Retina (tissue), 1 donor: ENCODE measurements at places on chromosomes 16 and 17.
A peak's percentile ranks its signal among the peaks of the same experiment; 100 is the strongest.

GRCh38 chr16:75462806-75463205 lies 1.7 kb downstream of the TMEM170A start:
- no peak for DNase-seq

- no peak for DNase-seq
Measured at GRCh38 chr17:27930000-27930399, 36.8 kb upstream of the LYRM9 start.

GRCh38 chr17:80869481-80870145 lies 122.0 kb upstream of the CHMP6 start:
- no peak for DNase-seq

- peak; percentile 69 for DNase-seq
Measured at GRCh38 chr16:69930117-69930776, 20.9 kb upstream of the CLEC18A start.

GRCh38 chr17:35545150-35545549 lies 7.7 kb upstream of the SLFN12L start:
- no peak for DNase-seq

DNA sequence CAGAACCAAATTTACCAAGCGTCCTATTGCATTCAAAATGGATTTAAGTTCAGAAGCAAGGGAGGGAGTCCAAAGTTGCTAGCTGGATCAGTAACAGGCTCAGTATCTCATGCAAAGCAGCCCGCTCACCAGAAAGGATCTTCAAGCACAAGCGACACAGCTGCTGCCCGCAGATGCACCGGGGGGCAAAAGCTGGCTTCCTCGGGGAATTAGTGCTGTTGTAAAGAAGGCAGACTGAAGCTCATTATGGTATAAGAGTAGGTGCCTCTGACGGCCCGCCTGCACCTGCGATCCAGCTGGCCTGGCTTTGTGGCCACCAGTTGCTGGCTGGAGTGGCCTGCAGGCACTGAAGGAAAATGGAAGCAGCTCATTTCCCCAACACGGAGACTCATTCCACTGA lies 128.4 kb upstream of the RCVRN start:
- peak; percentile 59 for DNase-seq

DNA sequence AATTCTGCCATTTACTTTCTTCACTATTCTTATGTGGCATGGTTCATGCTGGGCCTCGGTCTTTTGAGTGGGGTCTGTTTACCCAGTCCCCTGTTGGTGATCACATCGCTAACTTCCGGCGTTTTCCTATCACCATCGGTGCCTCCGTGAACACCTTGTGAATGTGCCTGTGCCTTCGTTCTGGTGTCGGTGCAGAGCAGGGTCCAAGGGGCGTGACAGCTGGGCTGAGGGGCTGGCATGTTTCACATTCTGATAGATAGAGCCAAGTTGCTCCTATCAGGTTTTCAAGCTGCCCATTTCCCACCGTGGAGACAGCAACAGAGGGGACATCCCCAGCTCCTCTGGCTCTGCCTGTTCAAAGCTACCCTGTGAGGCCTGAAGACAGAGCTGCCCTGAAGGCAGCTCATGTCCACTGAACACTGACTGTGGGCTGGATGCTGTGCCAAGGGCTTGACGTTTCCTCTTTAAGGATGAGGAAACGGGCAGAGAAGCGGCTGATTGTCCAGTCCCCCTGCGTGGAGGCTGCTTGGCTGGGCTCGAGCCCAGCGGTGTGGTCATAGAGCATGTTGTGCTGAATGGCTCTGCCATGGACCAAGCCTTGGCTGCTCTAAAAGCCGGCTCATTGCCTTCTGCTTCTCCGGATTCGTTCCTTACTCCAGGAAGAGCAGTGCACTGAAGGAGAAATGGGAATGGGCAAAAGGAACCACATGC lies 17.0 kb downstream of the DHODH start:
- no peak for DNase-seq

DNA sequence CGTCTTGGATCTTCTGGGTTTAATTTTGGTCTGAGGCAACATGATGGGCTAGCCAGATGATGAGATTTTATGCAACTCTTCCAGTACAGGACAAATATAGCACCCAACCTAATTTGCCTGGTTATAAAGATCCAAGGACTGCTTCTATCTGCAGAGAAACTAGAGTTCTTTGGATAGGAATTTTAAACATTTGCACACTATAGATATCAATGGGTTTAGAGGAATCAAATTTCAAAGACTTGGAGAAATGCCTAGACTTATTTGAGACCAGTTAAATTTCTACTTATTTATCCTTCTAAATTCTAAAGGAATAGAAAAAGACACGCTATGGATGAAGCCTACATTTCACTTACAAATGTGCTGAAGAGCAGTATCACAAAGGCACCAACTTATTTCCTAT lies 12.6 kb downstream of the PMFBP1 start:
- no peak for DNase-seq

- no peak for DNase-seq
Measured at GRCh38 chr16:28529124-28529523, 9.7 kb downstream of the NUPR1 start.

DNA sequence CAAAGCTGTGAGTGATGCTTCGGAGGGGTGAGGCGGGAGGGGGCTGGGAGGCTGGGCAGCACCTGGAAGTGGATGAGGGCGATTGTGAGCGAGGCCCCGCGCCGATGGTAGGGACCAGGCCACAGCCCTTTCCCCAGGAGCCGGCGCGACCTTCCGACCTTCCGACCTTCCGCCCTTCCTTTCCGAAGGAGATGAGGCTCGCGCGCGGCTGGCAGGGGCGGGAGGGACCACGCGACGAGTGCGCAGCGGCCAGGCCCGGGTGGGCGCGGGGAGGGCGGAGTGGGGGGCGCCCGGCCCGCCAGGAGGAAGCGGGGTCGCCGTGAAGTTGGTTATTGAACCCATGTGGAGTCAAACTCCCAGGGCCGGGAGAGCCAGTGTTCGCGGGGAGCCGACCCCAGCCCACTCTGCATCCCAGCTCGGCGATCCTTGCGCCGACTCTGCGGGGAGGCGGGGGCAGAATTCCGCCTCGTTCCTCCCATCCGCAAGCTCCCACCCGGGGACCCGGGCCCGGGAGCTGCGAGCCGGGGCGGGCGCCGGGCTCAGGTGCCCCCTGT lies 56.6 kb downstream of the RAP1GAP2 start:
- peak; percentile 62 for DNase-seq

DNA sequence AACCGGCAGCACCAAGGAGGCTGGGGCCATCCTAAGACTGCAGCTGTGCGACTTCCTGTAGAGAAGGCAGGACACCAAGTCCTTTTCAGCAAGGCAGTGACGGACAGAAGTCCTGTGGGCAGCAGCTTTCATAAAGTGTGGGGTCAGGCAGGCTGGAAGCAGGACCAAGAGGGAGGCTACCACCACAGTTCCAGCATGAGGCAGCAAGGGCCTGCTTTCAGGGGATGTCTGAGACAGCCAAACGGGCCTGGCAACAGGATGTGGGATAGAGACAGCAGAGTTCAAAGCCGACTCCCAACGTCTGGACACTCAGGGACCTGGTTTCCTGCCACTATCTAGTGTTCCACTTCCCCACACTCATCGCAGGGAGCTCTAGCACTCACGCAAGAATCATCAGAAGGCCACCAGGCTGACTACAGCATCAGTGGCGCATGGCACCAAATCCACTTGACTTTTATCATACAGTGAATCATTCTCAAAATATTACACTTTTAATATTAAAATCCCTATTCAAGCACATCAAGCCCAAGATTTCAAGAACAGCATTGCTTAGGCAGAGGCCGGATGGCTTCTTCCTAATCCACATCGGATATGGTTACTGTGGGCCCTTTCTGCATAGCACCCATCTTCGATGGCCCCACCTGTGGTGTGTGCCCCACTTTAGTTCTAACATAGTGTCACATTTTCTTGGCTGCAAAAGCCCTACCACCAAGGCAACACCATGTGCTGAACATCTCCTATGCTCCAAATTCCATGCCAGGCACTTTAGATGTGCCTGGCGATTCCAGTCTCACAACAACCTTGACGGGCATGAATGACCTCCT lies 5.2 kb downstream of the USP7 start:
- DNase-seq, result no peak

GRCh38 chr17:10713318-10713717 lies 15.9 kb downstream of the ADPRM start:
- no peak for DNase-seq

GRCh38 chr16:87424266-87424665 lies 32.1 kb downstream of the MAP1LC3B start:
- no peak for DNase-seq

- peak; percentile 39 for DNase-seq
Measured at GRCh38 chr16:57265850-57266530, 18.5 kb downstream of the PLLP start.

DNA sequence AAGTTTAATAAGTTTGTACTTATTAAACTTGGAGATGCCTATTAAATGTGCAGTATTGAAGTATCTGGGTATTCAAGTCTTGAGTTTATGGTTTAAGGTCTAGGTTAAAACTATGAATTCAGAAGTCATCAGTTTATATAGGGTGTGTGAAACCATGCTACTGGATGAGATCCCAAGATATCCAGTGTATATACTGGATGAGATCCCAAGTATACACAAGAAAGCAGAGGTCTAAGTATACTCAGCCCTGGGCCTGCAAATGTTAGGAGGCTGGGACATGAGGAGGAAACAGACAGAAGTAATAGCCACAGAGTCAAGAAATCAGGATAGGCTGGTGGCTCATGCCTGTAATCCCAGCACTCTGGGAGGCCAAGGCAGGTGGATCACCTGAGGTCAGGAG lies 194.4 kb upstream of the AXIN2 start:
- no peak for DNase-seq

- no peak for DNase-seq
Measured at GRCh38 chr16:17921357-17921978, 415.1 kb downstream of the NPIPA8 start.

DNA sequence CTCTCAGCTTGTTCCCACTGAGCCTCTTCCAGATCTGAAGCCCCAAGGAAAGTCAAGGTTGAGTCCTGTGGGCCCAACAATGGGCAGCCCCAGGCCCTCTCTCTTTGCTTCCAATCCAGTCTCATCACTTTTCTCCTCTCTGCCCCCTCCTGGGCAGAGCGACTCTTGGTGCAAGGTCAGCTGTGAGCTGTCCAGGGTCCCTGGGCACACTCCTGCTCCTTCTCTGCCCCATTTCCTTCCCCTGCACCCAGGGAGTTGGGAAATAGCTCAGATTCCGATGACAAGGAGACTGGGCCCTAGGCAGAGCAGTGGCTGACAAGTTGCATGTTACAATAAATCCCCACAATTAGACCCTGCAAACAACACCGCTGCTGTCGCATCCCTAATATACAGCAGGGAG lies 16.1 kb upstream of the CRHR1 start:
- no peak for DNase-seq

GRCh38 chr17:54903375-54903774 lies 2.7 kb downstream of the TOM1L1 start:
- peak; percentile 24 for DNase-seq

GRCh38 chr16:6615636-6616035 lies 717.0 kb upstream of the RBFOX1 start:
- no peak for DNase-seq

GRCh38 chr16:89115216-89115861 lies 21.7 kb downstream of the ACSF3 start:
- no peak for DNase-seq

DNA sequence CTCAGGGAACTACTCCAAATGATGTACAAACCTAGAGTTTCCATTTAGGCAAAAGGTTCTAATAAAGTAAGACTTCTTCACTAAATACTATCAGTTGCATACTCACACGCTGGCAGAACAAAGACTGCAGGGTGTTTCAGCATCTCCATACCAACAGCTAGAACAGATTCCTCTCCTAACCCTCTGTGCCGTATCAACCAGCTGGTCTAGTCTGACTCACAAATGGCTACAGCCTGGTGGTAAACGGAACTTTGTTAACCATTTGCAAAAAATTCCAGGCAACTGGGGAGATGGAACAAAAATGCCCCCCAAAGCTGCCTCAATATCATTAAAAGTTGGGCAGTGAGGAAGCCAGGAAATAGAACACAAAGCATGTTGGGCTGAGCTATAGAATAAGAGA lies 217.1 kb downstream of the GRIN2A start:
- DNase-seq, result no peak

DNA sequence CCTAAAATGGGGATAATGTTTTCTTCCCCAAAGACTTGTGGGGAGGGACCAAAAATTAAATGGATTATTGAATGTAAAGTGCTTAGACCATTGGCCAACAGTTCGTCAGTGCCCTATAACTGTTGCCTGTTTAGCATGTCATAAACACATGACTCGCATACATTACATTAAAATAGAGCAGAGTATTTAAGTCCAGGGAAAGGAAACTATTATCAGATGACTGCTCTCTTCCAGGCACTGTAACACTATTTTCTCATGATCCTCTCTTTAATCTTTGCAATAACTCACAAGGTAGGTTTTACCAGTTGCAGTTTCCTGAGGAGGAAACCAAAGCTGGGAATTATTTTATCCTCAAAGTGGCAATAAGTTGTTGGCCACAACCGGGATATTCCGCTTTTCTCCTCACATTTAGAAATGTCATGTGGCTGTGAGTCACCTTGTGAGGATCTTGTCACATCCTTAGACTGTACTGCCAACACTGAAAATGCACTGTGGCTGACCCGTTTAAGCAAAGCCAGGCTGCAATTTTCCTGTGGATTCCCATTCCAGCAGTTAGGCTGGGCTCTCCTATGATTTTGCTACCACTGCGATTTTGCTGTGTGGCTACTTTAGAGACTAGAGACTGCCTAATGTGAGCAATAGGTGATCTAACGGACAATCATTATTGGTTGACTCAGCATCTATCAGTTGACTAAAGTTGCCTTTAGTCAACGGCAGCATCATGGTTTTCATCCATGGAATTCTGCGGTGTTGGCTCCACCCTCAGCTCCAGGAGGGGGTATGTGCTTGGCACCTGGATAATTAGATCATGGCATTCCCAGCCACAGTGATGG lies 58.3 kb upstream of the DHX40 start:
- DNase-seq, result no peak

- DNase-seq, result no peak
Measured at GRCh38 chr16:81442220-81442915, 2.2 kb upstream of the CMIP start.

DNA sequence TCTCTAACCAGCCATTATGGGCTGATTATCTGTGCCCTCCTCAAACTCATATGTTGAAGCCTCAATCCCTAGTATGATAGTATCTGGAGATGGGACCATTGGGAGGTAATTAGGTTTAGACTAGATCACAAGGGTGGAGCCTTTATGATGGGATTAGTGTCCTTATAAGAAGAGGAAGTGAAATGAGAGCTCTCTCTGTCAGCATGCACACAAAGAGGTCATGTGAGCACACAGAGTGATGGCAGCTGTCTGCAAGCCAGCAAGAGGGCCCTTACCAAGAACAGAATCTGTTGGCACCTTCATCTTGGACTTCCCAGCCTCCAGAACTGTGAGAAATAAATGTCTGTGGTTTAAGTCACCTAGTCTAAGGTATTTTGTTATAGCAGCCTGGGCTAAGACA lies 101.9 kb downstream of the PCTP start:
- no peak for DNase-seq
